ENCODE measurements at places on chromosomes 3 and 15.

DNA sequence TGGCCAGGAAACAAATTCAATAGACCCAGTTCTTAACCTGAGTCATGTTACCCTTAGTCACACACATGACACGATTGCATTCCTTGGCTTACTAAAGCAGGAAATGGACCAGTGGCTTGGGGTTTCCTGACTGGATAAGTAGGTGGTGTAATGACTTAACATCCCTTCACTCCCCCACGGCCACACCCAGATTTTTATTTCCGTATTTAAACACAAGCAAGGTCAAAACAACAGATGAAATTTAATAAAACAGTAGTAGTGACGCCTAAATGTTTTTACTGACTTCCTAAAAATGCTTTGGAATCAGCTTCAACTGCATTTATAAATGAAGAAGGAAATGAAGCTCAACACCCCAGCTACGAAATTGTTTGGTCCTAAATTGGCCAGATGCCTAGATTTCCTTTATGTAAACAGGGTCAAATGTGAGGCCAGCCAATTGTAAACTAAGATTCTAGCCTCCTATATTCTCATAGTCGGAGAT lies 324.3 kb downstream of the CHST2 start:
- DNase-seq, result peak; percentile 55

DNA sequence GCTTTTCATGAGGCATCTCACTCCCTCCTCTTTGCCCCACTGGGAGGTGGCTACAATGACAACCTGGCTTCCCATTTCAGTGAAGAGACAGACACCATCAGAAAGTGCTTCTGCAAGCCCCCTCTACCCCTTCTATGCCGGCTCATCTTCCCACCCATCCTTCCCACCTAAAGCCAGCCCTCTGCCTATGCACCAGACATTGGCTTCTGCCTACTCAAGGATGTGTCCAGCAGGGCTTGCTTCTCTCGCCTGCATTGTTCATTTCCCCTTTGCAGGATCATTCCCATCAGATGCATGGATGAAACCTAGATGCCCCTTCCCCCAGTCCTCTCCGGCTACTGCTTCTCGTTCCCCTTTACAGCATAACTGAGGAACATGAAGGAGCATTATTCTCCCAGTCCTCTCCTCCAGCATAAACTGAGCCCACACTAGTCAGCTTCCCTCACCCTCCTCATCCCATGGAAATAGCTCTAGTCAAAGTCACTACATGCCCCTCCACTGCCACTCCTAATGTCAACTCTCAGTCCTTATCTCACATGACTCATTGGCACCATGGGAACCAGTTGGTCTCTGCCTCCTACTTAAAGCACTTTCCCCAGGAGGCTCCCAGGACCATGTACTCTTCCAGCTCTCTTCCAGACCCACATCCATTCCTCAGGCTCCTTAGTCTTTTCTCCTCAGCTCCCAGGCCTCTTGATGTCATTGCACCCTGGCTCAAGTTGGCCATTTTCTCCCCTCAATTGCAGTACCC lies 47.9 kb downstream of the TM2D3 start:
- DNase-seq, result no peak

DNA sequence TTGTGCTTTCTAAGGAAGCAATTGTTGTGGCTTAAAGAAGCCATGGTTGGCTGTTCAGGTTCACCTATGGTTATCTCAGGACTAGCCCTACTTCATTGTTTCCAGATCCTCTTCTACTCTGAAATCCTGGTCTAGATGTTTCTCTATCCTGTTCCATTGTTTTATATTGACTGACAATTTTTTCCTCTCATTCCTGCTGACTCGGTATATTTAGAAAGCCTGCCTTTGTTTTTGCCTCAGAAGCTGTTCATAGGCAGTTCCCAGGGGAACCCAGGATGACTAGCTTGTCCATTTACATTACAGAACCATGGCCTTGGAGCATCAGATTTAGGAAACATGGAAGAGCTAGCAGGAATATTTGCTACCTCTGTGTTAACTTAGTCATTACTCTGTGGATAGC lies 64.0 kb downstream of the SLC9C1 start:
- no peak for DNase-seq

DNA sequence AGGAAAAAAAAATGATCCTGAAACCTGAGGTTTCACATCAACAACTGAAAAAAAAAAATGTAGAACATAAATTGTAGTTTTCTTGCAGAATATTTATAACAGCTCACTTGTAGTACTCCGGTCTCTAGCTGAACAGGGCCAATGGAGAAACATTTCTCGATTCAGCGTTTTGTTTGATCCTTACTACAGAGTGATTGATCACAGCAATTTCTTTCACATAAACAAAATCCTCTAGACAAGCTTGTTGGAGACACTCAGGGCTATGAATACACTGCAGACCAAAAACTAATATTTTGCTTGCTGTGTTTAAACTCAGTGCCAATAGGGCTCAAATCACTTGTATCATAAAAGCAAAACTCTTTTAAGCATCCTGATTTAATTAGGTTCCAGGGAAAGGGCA lies 127.0 kb upstream of the CNTN6 start:
- DNase-seq, result no peak

DNA sequence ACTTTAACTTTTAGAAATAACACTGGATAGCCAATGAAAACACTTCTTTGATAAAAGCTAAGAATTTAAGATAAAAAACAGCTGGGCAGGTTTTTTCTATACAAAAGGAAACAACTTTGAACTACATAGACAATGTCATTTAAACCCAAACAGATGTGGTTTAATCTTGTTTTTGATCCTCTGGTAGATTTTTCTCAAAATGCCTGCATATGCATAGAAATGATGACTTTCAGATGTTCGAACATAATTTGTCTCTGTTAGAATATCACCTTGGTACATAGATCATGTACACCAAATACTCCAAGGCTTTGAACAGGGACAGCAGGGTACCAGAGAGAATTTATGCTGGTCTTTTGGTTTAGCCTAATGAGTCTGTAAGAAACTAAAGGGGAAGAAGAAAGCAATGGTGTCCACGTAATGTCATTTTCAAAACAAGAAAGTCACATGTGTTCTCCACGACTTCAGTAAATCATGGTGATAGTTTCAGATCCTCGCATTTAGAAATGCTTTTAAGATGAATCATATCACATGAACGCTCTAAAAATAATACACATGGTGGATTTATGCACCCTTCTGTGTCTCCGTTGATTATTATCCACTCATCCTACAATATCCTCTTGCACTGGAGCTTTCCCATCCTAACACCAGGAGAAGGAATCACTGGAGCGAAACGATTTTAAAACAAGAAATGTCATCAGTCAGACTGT lies 160.1 kb upstream of the PDZRN3 start:
- DNase-seq, result no peak

- DNase-seq, result no peak
These were observed 2.6 kb upstream of the MAP4 start for GRCh38 chr3:48018841-48019240.

- DNase-seq, result no peak
These were observed 46.8 kb downstream of the PDHB start for GRCh38 chr3:58386626-58387365.

DNA sequence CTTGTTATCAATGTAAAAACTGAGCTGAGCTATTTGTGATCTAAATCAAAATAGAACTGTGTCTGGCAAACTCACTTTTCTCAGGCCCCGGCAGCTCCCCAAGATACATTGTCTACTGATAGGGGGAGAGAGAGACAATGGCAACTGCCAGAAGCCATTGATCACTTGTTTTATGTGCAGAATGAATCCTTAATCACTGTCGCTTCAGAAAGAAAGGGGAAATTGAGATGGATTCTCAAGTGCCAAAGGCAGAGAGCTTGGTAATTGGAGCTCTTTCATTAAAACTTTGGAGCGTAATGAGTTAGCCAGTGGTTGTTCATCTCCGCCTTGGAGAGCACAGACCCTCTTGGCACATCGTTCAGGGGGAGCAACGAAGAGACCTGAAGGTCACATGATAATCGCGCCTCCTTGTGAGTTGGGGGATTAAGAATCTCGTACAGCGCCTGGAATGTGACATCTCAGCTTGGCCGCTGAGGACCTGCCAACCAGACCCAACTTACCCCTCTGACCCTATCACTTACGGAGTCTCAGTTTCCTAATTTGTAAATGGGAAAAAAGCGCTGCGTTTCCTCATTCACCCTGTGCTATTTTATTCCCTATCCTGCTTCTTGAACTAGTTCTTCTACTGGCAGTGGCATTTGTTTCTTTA lies 252.8 kb downstream of the VPS13C start:
- DNase-seq, result no peak

DNA sequence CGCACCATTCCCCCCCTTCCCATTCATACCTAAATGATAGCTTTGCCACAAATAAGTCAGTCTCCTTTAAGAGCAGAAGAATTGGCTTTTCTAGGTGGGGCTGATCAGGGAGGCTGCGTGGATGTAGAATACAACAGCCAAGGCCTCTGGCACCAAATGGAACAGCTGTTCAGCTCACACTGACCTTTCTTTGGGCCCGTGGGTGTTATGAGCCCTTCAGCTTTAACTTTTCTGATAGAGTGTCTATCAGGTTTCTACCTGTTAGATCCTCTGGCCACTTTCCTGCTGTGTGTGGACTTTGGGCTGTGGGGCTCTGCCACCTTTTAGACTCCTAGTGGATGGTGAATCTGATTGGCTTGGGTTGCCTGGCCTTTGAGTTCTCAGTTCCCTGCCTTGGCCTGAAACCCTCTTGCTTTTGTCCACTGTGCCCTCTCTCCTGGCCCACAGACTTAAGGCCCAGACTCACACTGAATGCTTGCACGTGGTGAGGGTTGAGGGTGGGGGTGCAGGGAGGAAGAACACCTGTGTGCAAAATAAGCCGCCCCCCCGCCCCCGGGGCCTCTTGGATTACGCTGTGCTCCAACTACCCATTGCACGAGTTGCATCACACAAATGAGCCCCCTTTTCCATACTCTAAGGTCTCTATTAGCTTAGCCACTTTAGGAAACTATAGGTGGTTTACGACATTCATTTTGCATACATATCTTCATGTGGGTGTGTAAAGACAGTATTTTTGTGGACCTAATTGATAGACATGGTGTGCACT lies 1.3 kb upstream of the RFX7 start:
- peak; percentile 64 for DNase-seq

DNA sequence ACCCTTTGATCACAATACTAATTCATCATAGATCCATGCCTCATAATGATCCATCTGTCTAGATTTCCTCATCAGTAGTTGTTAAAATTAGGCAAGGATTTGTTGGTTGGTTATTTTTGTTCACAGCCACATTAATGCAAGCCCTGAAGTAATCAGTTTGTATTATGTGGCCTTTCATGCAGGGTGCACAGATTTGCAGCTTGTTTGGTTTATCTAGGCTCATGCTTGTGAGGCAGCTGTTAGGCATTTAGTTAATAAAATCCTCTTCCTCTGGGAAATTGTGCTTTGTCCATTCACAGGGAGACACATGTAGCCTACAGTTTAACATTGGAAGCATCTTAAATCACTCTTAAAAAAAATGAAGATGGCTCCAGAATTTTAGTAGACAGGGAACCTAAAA lies 162.8 kb upstream of the ZNF385D start:
- no peak for DNase-seq

- DNase-seq, result peak; percentile 15
These were observed 64.2 kb downstream of the MYO5A start for GRCh38 chr15:52464478-52464877.

DNA sequence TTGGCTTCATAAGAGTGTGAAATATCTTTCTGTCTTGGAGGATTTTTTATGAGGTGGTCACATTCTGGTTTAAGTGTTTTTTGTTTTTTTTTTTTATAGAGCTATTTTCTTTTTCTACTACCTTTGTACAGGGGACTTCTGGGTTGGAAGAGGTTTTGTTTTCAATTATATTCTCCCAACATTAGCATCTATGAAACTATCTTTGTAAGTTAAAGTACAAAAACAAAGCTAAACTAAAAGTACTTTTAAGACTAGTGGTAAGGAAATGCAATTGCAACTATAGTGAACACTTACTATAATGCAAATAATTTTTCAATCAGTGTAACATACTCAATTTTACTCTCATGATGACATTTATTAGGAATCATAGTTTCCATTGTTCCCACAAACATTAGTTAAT lies 688.2 kb downstream of the SI start:
- no peak for DNase-seq

GRCh38 chr3:102394517-102394916 lies 40.3 kb upstream of the ZPLD1 start:
- DNase-seq, result no peak

- peak; percentile 28 for DNase-seq
These were observed 889 bp upstream of the LRRIQ4 start for GRCh38 chr3:169811631-169812331.

DNA sequence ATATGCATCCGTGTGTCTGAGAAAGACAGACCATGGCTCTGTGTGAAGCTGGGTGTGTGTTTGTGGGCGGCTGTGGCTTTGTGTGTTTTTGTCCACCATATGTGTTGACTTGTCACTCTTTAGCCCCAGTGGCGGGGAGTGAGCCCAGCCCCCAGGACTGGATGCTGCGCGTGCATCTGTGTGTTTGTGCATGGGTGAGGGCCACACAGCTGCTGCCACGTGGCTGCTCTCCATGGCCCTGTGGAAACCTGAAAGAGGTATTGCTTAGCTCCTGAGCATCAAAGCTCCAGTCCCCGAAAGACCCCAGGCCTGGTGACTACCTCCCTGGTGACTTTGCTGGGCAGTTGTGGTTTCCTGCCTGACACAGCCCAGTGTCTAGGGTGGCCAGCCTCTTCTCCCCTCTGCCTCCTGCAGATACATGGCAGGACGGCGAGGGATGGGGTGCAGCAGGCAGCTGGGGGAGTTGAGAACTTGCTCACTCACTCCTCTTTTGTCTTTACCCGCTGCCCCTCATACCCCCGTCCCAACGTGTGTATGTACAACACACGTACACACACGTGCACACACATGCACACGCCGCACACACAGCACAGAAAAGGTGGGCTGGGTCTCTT lies 6.5 kb downstream of the EPHB3 start:
- no peak for DNase-seq

GRCh38 chr3:177041021-177041729 lies 156.1 kb downstream of the TBL1XR1 start:
- no peak for DNase-seq

GRCh38 chr3:66539466-66539989 lies 38.7 kb upstream of the LRIG1 start:
- DNase-seq, result no peak

- DNase-seq, result no peak
These were observed 18.4 kb downstream of the LRCH3 start for GRCh38 chr3:197809356-197810020.

DNA sequence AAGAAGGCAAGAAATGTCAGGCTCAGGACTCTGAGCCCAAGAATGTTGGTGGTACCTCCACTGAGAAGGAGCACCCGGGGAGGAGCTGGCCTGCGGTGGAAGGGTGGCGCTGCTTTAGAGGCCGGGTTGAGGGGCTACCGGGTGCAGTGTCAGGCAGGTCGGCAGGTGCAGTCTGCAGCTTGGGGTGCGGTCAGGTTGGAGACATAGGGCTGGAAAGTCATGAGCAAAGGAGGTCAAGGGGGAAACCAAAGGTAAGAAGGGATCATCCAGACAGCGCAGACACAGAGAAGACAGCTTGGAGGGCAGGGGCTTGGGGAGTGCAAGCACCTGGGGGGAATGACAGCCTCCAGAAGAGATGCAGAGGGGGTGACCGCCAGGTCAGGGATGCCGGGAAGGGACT lies 274.4 kb upstream of the LYSMD4 start:
- no peak for DNase-seq

DNA sequence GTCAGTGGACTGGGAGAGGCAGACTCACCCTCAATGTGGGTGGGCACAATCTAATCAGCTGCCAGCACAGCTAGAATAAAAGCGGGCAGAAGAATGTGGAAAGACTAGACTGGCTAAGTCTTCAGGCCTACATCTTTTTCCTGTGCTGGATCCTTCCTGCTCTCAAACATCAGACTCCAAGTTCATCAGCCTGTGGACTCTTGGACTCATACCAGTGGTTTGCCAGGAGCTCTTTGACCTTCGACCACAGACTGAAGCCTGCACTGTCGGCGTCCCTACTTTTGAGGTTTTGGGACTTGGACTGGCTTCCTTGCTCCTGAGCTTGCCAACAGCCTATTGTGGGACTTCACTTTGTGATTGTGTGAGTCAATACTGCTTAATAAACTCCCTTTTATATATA lies 68.0 kb downstream of the CNTN3 start:
- no peak for DNase-seq
